ENCODE measurements at places on chromosomes 2 and 18.

GRCh38 chr2:164700390-164700789 is 79.1 kb upstream of the GRB14 start:
- DNase-seq = no peak

DNA sequence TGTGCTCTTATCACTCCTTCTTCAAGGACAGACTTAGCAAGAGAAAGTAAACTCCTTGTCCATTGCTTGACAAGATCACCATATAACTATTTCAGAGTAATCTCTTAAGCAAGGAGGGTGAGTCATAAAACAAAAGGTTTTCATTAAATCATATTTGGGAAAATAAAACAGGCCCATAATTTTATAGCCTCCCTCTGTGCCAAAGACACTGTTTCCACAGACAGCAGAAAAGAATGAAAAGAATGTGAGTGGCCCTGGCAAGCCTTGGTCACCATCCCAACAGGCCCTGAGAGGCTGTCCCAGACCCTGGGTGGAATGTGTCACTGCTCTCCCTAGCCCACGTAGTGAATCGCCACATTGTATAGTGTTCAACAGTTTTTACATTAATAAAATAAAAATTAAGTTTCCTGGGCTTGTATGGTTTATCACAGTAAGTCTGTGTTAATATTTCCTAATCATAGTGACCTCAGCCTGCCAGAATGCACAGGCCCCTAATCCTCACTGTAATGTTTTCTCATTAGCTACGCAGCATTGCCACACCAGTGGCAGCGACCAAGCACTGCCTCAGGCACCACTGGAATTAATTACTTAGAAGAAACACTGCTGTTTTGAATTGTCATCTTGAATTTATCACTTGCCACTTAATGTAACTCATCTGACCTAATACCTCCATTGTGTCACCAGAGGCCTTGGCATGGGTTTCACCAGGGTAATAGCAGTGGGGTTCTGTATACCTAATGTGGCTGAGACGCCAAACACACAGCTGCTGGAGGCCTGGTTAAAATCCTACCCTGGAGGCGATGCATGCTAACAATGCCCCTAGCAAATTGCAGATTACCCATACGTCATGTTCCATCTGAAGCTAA is 401.9 kb downstream of the LNPK start:
- DNase-seq = no peak

DNA sequence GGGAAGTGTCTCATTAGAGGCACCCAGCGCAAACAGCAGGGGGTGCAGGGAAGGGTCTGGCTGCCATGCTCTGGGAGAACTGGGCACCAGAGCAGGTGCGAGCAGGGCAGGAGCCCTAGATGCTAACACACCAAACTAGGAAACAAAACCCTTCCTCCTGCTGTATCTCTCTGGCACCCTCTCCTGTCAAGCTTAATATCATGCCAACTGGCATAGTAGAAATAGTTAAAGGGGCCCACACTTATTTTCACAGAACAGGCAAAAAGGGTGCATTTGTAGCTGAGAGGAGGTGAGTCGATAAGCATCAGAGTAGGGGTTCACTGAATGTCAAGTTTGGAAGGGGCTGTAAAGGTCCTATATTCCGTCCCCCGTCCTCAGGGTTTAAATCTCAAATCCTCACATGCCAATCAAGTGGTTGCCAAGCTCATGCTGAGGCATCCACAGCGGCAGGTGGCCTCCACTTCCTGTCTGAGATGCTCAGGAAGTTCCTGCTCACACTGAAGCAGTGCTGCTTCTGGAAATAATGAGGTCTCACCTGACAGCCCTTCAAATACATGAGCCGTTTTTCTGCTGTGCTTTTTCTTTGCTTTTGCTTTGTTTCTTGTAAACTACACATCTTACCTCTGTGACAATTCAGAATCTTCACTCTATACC is 14.9 kb upstream of the ACKR3 start:
- DNase-seq = no peak

GRCh38 chr2:155965415-155966063 is 367.0 kb downstream of the NR4A2 start:
- DNase-seq = no peak

DNA sequence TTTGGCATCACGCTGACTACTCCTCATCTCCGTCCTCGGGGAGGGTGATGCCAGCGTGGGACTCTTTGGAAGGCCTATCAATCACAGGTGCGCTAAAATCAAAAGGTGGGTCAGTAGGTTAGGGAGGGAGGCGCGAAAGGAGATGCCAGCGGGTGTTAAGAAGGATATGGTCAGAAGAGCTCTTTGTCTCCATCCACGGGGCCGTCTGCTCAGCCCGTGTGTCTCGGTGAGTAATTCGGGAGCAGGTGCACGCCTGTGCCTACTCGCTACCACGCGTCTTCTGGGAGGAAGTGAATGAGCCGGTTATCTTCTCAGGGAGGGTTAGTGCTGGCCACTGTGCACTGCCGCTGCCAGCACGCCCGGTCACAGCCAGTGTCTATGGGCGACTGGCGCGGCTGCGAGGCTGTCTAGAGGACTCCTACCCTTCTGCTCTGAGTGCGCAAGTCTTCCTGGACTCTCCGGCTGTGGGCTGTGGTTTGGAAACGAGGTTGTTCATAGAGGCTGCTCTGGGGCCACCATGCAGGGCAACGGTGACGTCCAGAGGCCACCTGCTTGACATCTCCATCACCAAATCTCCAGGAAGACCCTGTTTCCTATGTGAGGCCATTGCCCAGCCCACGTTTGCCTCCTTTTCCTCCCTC is 153.4 kb downstream of the MBP start:
- DNase-seq = no peak

DNA sequence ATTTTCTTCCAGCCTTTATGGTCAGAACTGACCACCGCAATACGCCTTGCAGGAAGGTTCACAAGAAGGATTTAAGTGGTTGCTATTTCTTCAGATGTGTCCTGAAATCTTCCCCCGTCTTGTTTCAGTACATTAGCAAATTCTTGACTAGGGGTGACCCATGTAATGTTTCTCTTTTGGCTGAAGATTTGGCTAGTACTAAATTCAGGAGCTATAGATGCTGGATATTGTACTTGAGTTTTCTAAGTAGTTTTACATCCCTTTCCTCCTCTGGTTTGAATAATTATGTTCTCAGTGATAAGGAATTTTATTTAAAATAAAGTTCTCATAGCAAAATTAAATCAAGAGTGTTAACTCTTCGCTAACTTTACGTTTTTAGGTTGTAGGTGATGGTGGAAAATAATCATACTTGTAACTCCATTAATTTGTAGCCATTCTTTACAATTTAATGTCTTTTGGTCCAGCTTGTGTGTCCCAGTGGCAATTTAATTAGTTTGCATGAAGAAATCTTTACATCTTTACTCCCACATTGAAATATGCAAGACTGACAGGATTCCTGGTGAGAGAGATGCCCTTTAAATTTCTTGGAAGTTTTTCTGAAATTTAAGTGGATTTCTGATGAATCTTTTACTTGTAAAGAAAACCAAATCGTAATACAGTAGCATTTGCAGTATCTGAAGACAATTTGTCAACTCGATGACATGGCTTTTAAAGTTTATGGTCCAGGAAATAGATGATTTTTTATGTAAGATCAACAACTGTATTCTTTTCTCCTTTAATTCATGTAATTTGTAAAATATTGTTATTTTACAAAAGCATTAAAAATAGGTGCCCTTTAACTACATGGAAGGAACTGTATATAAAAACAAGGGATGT is 2.8 kb downstream of the PHLPP1 start:
- no peak for DNase-seq

GRCh38 chr2:22788749-22789327 is 596.1 kb upstream of the KLHL29 start:
- no peak for DNase-seq

DNA sequence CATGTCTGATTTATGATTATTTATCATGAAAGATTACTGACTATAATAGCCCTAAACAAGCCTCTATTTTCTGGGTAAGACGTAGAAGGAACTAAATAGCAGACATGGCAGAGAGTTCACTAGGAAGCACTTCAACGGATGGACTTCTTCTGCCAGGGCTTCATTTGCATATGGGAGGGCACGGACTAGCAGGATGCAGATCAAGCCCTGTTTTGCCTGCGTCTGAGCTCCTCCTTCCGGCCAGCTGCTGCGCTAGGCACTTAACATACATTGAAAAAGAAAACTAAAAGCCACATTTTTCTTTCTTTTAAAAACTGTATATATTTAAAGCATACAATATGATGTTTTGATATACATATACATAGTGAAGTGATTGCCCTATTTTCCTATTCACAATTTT is 340.0 kb upstream of the MEX3C start:
- no peak for DNase-seq

DNA sequence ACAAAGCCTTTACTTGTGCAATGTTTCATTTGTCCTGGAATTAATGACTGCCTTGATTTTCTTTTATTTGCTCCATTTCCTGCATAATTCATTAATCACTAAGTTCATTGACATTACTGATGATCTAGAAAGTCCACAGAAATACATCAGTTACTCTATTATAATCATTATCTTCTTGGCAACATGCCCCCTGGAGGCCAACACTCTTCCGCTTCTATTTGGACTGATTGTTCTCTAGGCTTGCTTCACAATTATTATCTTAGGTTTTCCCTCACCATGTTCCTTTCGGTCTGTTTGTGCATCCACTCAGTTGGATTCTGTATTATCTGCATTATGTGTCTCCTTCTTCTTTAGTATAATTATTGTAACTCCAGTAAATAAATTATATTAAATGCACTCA is 461.0 kb upstream of the CDH2 start:
- no peak for DNase-seq

GRCh38 chr2:211376410-211376809 is 820.0 kb downstream of the CPS1 start:
- no peak for DNase-seq

All from stimulated activated naive CD4-positive, alpha-beta T cell (primary cell).